ENCODE measurements at places on chromosomes 3 and 15.

DNA sequence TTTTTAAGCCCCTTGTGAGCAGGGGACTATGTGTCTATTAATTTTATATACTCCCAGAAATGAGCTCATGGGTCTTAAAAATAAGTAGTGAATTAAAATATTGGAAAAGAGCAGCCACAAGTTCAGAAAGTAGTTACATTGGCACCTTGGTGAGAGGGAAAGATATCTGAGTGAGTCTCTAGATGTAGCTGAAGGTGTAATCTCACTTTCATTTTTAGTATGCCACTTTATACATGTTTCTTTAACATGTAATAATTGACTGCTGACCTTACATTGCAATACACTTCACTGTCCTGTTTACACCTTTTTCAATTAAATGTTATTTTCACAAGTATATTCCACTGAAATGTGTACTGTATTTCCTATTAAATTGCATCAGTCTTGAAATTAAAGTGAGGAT is 12.1 kb upstream of the PAK6 start:
- DNase-seq = no peak

- no peak for DNase-seq
These were observed 212.8 kb downstream of the ADAMTSL3 start for GRCh38 chr15:83866692-83867091.

DNA sequence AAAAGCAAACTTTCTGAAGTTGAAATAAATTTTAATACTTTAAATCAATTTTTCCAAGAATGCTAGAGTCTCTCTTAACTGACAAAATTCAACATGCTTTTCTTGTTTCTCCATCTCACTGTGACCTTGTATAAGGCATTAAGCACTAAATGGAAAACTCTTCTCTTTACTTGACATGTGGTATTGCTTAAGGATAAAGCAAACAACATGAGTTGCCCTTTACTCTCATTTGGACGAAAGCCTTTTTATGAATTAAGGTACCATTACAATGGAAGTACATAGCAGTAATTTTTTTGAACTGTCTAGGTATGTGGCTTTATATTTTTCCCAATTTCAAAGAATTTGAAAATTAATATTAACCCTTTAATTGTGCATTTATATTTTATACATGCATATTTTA is 1.4 kb downstream of the STRIT1 start:
- DNase-seq = no peak

DNA sequence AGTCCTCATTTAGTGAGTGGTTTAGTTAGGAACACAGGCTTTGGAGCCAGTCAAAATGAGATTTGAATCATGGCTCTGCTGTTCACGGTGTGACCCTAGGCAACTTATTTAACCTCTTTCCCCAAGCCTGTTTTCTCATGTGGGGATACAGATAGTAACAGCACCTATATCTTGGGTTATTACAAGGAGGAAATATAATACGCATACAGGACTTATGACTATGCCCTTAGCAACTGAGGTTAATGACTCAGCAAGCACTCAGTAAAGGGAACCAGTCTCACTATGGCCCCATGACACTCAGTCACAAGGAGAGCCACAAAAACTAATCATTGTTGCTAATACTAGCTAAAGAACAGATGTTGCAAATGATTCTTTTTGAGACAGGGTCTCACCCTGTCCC is 45.9 kb downstream of the SUMF1 start:
- peak; percentile 72 for DNase-seq

GRCh38 chr3:177357352-177358090 is 160.2 kb upstream of the TBL1XR1 start:
- DNase-seq = peak; percentile 86

- no peak for DNase-seq
These were observed 479.2 kb downstream of the LPP start for GRCh38 chr3:188633206-188633605.

Measured in NB4 (cell line).